ENCODE measurements at places on chromosomes 4 and X.

DNA sequence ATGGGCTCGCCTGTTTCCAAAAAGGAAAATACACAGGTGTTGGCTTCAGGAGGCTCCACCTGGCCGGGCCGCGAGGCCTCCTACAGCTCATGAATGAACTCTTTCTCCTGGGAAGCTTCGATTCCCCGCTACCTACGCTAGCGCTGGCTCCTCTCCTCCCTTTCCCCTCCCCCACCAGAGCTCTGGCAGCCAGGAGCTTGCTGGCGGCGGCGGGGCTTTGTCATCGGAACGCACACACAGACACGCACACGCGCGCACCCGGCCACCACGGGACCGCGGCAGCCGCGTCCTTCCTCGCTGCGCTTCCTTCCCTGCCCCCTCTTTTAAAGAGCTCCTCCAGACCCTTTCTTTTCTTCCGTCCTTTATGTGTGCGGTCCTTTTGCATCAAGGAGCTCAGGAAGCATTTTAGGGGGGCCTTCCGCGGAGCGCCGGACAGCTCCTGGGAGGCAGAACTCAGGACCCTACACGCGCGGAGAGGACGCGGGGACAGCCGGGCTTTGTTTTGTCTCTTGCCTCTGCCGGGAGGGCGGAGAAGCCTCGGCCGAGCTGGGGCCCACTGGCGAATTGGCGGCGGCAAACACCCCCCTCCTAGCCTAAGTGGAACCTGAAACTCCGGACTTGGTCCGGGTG is 70.2 kb upstream of the BCOR start:
- no peak for DNase-seq

DNA sequence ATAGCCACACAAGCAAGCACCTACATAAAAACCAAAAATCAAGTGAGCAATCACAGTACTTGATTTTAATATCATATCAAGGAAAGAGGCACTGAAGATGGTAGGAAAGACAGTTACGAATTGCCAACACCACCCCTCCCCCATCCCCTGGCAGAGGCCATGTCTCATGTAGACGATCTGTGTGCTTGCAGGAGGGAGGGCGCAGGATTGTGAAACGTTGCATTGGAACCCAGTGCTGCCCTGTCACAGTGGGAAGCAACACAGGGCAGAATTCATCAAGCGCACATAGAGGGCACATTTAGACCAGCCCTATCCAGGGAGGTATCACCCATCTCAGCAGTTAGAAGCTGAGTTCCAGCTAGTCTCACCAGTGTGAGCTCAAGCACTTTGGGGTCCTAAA is 359.8 kb downstream of the DMD start:
- no peak for DNase-seq

DNA sequence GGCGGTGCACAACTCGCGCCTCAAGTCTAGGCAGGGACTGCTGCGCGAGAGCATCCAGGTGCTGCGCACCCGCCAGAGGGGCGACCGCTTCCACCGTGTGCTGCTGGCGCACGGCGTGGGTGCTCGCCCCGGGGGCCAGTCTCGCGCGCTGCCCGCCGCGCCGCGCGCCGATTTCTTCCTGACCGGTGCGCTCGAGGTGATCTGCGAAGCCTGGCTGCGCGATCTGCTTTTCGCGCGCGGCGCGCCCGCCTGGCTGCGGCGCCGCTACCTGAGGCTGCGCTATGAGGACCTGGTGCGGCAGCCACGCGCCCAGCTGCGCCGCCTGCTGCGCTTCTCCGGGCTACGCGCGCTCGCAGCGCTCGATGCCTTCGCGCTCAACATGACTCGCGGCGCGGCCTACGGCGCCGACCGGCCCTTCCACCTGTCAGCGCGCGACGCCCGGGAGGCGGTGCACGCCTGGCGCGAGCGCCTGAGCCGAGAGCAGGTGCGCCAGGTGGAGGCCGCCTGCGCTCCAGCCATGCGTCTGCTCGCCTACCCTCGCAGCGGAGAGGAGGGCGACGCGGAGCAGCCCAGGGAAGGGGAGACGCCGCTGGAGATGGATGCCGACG is 1.3 kb downstream of the CHST7 start:
- peak; percentile 50 for DNase-seq

DNA sequence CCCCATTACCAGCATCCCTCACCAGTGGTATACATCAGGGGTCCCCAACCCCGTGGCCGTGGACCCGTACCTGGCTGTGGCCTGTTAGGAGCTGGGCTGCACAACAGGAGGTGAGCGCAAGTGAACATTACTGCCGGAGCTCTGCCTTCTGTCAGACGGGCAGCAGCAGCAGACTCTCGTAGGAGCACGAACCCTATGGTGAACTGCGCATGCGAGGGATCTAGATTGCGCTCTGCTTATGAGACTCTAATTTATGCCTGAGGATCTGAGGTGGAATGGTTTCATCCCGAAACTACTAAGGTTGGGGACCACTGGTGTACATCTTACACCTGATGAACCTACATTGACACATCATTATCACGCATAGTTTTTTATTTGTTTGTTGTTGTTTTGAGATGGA is 52.8 kb upstream of the DHX15 start:
- no peak for DNase-seq

GRCh38 chr4:2434420-2434819 is 15.7 kb downstream of the CFAP99 start:
- peak; percentile 42 for DNase-seq

DNA sequence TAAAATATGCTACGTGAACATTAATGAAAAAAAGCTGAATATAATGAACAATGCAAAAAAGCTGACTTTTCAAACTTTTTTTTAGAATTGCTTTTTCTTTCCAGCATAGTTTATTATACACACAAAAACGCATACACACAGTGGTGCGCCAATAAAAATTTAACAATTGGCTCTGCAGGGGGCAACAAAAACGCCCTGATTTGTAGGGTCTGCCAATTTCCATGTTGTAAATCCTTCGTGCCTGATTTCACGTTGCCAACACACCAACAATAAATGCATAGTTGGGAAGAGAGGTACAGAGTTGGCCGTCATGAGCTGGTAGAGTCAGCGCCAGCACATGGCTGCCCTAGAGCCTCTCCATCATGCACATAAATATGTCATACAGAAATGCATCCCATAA is 333.1 kb downstream of the MAPK10 start:
- no peak for DNase-seq

GRCh38 chrX:24777660-24778059 is 83.9 kb downstream of the POLA1 start:
- no peak for DNase-seq

GRCh38 chrX:47278691-47279090 is 45.9 kb downstream of the USP11 start:
- DNase-seq: no peak

- no peak for DNase-seq
Observed at GRCh38 chrX:48548871-48549270, 9.4 kb downstream of the TBC1D25 start.

GRCh38 chrX:23616361-23616760 is 50.9 kb upstream of the PRDX4 start:
- peak; percentile 55 for DNase-seq

GRCh38 chrX:102860235-102860634 is 76.8 kb upstream of the RAB40AL start:
- DNase-seq: no peak

DNA sequence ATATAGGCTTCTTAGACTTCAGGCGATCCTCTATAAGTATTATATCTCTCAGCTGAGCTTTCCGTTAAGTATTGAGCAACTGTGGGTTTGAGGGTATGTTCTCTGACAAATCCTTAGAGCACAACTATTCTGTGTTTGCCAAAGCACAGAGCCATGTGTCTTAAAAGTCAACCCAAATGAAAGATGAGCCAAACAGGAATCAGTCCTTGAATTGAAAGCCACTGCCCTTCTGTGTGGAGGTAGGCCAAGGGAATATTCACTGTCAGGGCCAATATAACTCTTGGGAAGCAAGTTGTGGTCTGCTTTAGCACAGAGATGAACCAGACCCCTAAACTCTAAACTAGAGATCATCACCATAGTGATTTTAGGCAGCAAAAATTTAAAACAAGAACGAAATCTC is 164.0 kb downstream of the STAG2 start:
- no peak for DNase-seq

DNA sequence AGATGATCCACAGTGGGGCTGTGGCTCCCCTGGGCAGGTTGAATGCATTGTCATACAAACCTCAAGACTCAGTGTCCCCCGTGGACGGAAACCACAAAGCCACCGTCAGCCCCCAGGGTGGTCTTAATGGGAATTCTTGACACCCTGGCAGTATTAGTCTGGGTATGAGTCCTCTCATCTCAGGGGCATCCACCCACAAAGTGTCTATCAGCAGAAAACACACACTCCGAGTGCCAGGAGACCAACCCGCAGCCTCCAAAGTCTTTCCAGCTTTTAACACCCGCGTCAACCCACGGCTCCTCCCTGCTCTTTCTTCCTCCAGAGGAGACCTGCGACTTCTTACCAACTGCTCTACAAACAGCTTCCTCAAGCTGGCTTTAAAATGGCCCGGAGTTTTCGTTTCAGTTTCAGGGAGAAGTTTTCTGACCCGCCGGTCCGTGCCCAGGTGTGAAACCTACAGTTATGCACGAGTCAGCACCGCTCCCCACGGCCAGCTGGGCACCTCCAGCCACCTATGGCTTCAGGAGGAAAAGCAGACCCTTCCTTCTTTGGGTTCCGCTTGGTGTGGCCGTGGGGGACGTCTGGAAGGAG is 14.4 kb upstream of the ASMTL start:
- no peak for DNase-seq

DNA sequence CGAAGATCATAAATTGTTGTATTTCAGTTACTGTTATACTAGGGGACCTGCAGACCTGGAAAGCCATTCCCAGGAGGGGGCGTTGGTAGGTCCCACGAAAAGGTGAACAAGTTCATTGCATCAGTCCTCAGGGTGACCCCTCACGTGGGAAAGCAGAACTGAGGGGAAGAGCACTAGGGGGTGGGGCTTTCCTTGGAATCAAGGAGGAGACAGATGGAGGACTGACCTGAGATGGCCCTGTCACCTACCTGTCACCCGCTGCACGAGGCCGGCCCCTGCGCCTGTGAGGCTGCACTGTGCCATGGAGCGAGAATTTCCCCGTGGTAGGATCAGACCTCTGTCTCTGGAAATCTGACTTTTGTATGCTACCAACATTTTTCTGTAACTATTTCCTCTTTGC is 41.8 kb upstream of the CLDN24 start:
- DNase-seq: peak; percentile 83

GRCh38 chrX:48475296-48475695 is 703 bp upstream of the FTSJ1 start:
- DNase-seq: peak; percentile 44

DNA sequence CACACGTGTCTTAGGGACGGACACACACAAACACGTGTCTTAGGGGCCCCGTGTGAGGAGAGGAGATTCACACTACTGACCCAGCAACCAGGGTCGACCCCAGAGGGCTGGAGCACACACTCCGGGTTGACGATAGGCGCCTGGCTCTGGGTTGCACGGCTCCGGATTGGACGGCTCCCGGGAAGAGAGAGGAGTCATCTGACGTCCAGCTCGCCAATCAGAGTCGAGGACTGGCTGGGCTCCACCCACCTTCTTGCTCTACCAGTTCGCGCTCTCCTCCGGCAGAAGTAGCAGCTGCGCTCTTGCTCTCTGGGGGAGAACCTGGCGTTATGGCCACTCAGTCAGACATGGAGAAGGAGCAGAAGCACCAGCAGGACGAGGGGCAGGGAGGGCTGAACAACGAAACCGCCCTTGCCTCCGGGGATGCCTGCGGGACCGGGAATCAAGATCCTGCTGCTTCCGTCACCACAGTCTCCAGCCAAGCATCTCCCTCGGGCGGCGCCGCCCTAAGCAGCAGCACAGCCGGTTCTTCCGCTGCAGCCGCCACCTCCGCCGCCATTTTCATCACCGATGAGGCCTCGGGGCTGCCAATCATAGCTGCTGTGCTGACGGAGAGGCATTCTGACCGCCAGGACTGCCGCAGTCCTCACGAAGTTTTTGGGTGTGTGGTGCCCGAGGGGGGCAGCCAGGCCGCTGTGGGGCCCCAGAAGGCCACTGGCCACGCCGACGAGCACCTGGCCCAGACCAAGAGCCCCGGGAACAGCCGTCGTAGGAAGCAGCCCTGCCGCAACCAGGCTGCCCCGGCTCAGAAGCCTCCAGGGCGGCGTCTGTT is 74.3 kb downstream of the NUDT10 start:
- no peak for DNase-seq

DNA sequence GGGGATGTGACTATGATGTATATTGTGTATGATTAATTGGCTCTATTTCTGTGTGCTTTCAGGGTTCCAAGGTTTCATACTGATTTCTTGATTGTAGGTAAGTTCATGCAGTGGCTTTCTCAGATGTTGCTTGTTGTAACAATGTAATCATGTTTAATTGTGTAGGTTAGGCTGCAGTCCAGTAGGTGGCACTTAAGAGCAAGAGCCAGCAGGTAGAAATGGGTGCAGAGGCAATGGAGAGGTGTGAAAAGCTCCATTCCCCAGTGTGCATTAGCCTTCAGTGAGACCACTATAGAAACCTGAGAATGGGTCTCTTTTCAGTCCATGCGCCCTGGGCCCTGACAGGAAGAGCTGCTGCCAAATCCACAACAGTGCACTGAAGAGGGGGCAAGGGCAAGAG is 28.2 kb downstream of the DCAF12L2 start:
- DNase-seq: peak; percentile 28

GRCh38 chr4:98566361-98567008 is 91.9 kb downstream of the TSPAN5 start:
- peak; percentile 82 for DNase-seq

GRCh38 chr4:56465599-56466295 is 1.7 kb upstream of the SRP72 start:
- DNase-seq: peak; percentile 49

DNA sequence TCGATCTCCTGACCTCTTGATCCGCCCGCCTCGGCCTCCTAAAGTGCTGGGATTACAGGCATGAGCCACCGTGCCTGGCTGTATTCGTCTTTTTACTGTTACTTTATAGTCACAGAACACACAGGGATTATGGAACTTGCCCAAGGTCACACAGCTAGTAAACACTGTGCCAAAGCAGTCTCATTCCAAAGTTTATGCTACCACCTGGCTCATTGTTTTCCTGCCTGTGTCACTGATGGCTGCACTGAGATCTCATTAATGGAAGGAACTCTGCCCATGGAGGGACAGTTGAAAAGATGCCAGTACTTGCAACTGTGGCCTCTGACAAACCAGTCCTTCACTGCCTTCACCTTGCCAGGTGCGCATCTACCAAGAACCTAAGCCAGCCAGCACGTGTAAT is 517.7 kb downstream of the BCOR start:
- DNase-seq: no peak

DNA sequence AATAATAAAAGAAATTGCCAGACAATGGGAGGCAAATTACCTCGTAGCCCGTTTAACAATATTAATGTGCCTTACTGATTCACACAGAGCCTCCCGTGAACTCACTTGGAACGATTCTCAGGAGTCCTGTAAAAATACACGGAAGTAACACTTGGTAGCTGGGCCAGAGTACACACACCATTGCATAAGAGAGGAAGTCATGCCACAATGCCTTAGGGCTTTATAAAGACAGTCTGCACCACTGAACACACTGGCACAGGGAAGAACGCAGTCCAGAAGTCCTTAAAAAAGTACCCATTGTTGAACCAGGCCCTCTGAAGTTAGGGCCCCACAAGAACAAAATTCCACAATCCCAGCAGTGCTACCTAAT is 15.1 kb downstream of the SLC2A9 start:
- no peak for DNase-seq

Measured in NCI-H82 (cell line).